ENCODE measurements at places on chromosomes 6 and 20.

DNA sequence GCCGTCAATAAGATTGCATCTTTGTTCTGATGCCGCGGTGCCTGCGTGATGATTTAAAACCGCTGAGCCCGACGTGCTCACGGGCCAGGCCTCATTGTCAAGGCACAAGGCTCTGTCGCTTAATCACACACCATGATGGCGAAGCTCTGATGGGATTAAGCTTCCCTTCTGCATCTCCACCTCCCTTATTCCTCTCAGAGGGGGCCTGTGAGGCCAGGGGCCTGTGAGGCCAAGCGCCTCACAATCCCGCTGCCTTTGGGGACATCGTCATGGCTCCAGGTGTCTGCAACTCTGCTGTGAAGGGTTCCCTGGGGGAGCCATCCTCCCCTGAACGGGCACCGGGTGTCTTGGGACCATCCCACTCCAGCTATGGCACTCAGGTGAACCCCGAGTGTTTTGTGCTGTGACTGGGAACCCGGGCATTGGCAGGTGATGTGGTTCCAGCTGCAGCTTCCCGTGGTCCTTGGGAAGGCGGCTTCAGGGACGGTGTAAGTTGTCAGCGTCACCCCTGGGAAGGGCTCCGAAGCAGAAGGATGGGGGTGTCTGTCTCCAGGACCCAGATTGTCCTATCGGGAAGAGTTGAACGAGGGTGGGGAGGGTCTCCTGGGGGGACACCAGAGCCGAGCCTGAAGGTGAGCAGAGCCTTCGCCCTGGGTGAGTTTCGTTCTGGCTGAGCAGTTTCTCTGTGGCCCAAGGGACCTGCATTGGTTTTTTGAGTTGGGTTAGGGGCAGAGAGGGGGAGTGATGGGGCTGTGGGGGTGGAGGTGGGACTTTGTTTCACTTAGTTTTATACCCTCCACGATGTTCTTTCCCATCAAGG, 18.0 kb upstream of the BHLHE23 start:
- no peak for DNase-seq

GRCh38 chr6:81981812-81982211, 229.3 kb upstream of the TENT5A start:
- no peak for DNase-seq

- no peak for DNase-seq
These were observed 53.4 kb downstream of the STK4 start for GRCh38 chr20:45019762-45020123.

DNA sequence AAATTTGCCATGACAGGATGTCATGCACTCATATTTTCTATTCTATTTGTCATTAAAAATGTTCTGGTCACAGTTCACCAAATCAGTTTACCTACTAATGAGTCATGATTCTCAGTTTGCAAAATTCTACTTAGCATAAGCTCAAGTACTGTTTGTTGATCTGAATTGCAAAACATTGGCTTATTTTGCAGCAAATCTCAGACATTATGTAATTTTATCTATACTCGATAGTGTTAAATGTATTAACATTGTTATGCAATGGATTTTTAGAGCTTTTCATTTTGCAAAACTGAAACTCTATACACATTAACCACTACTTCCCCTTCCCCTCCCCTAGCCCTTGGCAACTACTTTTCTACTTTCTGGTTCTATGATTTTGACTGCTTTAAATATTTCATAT, 213.8 kb upstream of the ZFP64 start:
- DNase-seq: peak; percentile 77
